ENCODE measurements at places on chromosomes 12 and 14.

GRCh38 chr12:80620281-80620680, 87.2 kb upstream of the MYF6 start:
- no peak for DNase-seq

GRCh38 chr12:131151558-131152345, 198.0 kb downstream of the ADGRD1 start:
- DNase-seq: no peak

DNA sequence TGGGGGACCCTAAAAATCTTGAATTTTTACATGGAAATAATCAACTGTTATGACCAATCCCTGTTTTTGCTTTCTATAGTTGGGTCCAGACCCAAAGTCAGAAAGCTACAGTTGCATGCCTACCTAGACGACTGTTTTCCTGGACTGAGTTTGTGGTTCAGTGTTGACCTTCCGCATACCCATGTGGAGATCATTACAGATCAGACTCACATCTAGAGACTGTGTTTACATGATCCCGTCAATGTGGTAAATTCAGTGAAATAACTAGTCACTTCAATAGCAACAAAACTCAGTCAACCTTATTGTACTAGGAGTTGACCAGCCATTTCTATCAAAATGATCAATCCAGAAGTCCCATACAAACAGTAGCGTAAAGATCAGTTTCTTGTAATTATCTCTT, 257.6 kb downstream of the EGLN3 start:
- DNase-seq: no peak

- no peak for DNase-seq
Measured at GRCh38 chr12:774051-774614, 21.8 kb downstream of the WNK1 start.

GRCh38 chr12:14261861-14262260, 103.6 kb upstream of the ATF7IP start:
- no peak for DNase-seq

DNA sequence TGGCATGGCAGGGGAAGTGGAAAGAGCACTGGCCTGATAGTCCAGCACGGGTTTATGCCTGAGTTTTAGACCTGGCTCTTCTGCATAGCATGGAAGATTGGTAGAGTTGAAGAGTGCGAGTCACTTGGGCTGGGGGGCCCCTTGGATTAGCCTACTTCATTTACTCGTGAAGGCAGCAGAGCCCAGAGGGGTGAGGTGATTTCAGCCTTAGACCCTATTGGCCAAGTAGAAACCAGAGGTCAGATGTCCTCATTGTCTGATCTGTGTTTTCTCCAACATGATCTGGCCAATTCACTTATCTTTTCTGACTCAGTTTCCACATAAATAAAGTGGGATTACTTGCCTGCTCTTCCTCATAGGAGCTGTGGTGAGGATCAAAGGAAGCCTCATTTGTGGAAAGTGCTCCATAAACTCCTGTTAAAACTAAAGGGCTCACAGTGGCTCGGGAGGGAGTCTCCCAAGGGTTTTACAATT, 1.9 kb downstream of the PLEKHG3 start:
- DNase-seq: no peak

GRCh38 chr12:18872770-18873169, 134.9 kb downstream of the CAPZA3 start:
- DNase-seq: no peak

DNA sequence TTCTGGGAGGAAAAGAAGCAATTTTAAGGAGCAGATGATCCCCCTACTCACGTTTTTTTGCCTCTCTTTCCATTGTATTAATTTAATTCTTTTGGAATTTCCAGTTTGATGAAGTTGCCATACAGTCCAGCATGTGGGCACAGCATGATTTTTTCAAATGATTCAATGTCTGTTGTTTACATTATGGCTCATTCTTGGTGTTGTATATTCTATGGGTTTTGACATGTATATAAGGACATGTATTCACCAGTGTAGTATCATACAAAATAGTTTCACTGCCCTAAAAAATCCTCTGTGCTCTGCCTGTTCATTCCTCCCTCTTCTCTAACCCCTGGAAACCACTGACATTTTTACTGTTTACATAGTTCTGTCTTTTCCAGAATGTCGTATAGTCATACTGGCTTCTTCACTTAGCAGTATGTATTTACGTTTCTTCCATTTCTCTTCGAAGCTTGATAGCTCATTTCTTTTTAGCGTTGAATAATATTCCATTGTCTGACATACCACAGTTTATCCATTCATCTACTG, 13.3 kb upstream of the KLHDC2 start:
- DNase-seq: no peak

DNA sequence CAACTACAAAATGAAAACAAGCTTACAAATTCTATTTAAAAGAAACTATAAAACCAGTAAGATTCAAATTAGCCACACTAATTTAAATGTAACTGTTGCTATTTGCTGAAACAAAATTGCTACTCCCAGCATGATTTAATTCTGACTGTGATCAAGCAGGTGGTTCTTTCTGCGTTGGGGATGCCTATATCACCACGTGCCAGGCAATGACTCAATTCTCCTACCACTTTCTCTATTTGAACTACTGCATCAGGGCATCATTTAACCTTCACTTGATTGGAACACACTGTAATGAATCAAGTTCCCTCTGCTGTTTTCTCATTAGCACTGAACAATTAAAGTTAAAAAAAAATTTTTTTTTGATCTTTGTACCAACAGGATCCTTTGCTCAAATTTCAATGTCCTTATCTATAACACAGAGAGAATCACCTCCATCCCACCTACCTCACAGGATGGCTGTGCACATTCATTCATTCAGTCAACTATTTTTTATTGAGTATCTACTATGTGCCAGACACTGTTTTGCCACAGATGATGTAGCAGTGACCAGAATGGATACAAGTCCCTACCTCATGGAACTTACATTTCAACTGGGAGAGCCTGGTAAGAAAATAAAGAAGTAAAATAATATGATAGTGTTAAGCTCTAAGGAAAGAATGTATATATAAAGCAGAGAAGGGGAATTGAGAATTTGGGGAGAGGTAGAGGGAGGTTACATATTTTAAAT, 8.0 kb upstream of the ACTN1 start:
- no peak for DNase-seq

DNA sequence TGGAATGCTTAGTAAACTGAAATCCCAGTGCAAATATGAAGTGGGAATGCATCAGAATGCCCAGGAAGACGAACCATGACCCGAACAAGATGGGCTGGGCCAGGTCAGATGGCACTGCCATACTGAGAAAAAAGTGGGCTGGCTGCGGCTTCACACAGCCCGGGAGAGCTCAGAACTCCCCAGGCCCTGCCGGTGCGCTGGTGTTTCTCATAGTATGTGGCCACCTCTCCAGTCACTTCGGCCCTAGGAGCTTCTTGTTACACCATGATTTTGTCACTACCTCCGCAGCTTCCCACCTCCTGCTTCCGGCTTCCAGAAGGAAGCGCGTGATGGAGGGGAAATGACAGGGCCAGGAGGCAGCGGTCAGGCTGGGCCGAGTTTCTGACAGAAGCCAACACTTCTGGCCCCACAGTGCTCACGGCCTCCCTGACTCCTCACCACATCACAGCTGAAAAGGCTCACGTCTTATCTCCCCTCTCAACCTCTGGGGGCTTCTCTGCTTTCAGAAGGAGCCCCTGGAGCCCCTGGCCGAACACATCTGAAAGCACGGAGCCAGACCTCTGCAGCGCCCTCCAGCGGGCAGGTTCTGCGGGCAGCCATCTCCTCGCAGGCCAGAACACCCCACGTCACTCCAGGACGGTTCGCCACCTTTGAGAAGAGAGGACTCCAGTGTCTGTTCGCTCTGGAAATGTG, 30.7 kb downstream of the DAD1 start:
- no peak for DNase-seq

- DNase-seq: no peak
Measured at GRCh38 chr14:103317976-103318580, 16.0 kb upstream of the EIF5 start.

- no peak for DNase-seq
Measured at GRCh38 chr12:2008677-2009076, 4.4 kb upstream of the DCP1B start.

- no peak for DNase-seq
Measured at GRCh38 chr12:45877069-45877468, 113.3 kb downstream of the SCAF11 start.

GRCh38 chr14:59425322-59425935, 39.8 kb downstream of the GPR135 start:
- DNase-seq: no peak

GRCh38 chr14:54653712-54654469, 87.0 kb downstream of the SAMD4A start:
- no peak for DNase-seq

- no peak for DNase-seq
Measured at GRCh38 chr14:25055992-25056687, 6.2 kb upstream of the STXBP6 start.

GRCh38 chr12:8493084-8493483, 20.2 kb upstream of the CLEC4D start:
- DNase-seq: no peak

- DNase-seq: no peak
Measured at GRCh38 chr14:75428230-75429104, 645 bp downstream of the JDP2 start.

DNA sequence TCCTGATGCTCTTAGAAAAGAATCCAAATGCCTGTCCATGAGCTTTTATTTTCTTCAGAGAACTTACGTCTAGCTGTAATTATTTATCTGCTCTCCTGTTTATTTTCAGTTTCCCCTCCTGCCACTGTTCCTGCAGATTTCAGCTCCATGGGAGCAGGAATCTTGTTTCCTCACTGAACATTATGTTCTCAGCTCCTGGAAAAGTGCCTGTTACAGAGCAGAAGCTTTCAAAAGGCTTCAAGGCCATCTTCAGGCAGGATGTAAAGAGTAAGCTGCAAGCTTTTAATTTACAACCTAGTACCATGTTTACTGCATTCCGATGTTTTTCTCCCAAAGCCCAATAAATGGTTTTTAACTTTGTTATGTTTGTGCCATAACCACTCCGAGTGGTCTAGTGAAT, 98.4 kb upstream of the BTG1 start:
- DNase-seq: no peak

- peak; percentile 56 for DNase-seq
Measured at GRCh38 chr14:93970585-93970964, 5.8 kb downstream of the ASB2 start.

DNA sequence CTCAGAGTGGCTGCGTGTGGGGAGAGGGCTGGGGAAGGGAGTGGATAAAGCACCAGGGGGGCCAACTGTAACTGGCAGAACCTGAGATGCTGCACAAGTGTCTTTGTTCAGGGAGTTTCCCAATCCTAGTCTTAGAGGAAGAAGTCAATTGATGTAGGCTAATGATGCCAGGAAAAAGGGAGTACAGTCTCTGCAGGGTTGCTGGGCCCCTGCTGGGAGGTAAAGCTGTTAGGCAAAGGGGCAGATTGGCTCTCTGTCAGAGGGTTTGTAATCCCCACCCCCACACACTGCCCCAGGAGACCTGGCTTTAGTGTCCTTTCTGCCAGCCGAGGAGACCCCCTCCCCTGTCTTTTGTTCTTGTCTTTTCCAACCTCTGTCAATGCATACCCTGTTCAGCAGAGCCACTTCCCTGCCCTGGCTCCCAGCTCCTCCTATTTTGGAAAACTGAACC, 178.4 kb downstream of the KCNA5 start:
- DNase-seq: no peak

GRCh38 chr14:71703477-71703876, 228.8 kb upstream of the RGS6 start:
- no peak for DNase-seq

- DNase-seq: no peak
Measured at GRCh38 chr12:27583057-27583797, 59.2 kb downstream of the PPFIBP1 start.

GRCh38 chr12:18320036-18320617, 58.8 kb downstream of the PIK3C2G start:
- DNase-seq: no peak

GRCh38 chr12:80936642-80937390, 918 bp downstream of the LIN7A start:
- DNase-seq: no peak

GRCh38 chr12:52921488-52922165, 16.8 kb upstream of the KRT8 start:
- no peak for DNase-seq

DNA sequence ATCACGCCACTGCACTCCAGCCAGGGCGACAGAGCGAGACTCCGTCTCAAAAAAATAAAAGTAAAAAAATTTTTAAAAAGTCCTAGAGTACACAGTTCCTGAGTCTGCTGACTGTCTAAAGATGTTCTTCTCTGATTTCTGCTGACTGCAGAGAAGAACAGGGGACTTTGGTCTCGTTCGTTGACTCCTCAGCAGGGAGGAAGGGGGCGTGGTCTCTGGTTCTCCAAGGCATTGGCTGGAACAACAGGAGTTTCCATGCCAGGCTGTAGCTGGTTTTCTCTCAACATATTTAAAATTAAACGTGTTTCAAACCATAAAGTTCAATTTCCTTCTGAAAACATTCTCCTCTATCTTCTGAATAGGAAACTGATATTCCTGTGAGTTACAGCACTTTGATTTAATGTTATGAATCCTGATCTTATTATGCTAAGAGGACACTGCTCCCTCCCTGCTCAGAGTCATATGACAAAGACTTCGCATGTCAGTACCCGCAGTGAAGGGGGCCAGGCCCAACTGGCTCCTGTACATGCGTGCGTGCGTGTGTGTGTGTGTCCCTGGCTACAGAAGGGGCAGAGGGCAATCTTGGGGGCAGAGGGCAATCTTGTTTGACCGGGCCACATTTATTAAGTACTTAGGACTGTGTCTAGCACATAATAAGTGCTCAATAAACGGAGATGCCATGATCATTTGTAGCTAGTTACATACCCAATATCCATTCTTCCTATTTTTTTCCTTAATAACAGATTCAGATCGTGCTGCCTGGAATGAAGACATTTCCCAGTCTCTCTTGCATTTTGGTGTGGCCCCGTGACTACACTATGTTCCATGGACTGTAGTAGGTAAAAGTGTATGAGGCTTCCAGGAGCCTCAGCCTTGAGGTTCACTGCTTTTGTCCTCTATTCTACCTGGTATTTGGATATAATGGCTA, 16.5 kb upstream of the HNF1A start:
- no peak for DNase-seq

DNA sequence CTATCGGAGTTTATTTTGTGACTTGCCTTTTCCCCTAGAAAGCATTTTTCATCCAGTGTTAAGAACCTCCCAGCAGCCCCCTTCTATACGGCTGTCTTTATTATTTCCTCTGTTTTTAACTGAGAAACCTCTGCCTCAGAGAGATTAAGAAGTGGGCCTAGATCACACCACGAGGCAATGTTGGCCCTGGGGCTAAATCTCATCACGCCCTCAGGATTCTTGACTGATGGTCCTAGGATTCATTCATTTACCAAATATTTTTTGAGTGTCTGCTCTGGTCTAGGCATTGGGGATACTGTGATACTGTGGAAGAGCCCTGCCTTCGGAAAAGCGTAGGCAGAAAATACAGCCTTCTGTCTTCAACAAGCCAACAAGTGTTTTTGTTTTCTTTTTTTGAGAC, 42.1 kb downstream of the C14orf132 start:
- DNase-seq: no peak

- DNase-seq: no peak
Measured at GRCh38 chr14:105030194-105030593, 9.3 kb upstream of the CDCA4 start.

GRCh38 chr14:49886523-49886922, 6.4 kb upstream of the ARF6 start:
- DNase-seq: no peak
